ENCODE measurements at places on chromosomes 12 and 14. TPM values are rescaled to one million over a fixed set of nuclear protein-coding genes. Genes with fewer than 3 reads are reported as not detected.

The FCF1 gene
- total RNA-seq, result 32.9 TPM

The MSRB3 gene
- 0.17 TPM for total RNA-seq

The PXMP2 gene
- total RNA-seq, result 2.1 TPM

The TMCC3 gene
- total RNA-seq, result 1.3 TPM

The ZDHHC22 gene
- not detected for total RNA-seq

The B3GNT4 gene
- not detected for total RNA-seq

The TEDC1 gene
- total RNA-seq, result 102 TPM

The FAM222A gene
- total RNA-seq, result 1.1 TPM

- H3K27ac ChIP-seq, result no peak overlapping the region
- no peaks in the 10 kb centered on the region for H3K36me3 ChIP-seq
- no peak for DNase-seq
These were observed 254.2 kb downstream of the ZFP36L1 start for GRCh38 chr14:68538639-68539038.

GRCh38 chr14:22178333-22178839 lies 410.6 kb downstream of the DAD1 start:
- peaks cover 3% of the 10 kb centered on the region for H3K4me1 ChIP-seq
- H3K4me3 ChIP-seq, result no peak overlapping the region
- no peaks in the 10 kb centered on the region for H3K36me3 ChIP-seq
- no peak overlapping the region for H3K27ac ChIP-seq
- peak; percentile 37 for DNase-seq

DNA sequence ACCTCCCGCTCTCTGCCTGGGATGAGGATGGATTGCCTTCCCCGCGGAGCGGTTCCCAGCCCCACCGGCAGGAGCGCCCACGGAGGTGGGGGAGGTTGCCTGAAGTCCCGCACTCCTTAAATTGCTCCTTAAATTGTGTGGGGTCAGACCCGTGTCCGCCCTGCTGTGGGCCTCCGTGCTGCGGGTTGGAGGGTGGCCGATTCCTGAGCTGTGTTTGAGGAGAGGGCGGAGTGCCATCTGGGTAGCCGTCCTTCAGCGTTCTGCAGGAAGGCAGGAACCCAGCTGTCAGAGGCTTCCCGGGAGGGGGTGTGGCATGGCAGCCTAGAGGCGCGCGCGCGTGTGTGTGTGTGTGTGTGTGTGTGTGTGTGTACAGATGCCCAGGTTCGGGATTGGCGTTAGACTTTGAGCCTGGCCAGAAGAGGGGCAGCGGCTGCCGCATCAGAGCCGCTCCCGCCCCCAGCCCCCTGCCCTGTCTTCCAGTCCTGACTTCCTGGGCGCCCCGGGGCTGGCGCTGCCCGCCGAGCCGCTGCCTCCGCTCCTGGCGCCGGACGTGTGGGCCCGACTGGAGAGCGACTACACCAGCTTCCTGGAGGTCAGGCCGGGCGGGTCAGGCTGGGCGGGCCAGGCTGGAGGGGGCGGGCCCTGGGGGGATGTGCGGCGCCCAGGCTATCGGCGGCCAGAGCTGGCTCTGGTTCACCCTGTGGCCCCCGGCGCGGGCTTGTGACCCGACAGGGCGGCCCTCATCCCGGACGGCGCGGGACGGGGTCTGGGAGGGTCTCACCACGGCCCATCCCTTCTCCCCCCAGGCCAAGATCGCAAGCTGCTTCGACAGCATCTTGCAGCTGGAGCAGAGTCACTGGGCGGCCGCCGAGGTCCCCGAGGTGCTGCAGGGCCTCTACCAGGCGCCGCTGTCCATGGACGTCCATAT lies 9.2 kb downstream of the EXOC3L4 start:
- no peak overlapping the region for H3K4me3 ChIP-seq
- H3K4me1 ChIP-seq, result peaks cover 20% of the 10 kb centered on the region
- no peak for DNase-seq
- no peaks in the 10 kb centered on the region for H3K36me3 ChIP-seq
- peaks cover 30% of the 10 kb centered on the region for H3K27me3 ChIP-seq

- peaks cover 13% of the 10 kb centered on the region for H3K4me1 ChIP-seq
- H3K27me3 ChIP-seq, result no peaks in the 10 kb centered on the region
- no peak overlapping the region for H3K4me3 ChIP-seq
- H3K27ac ChIP-seq, result no peak overlapping the region
These were observed 42.3 kb upstream of the GLIPR1 start for GRCh38 chr12:75438059-75438754.

- H3K27ac ChIP-seq, result peak overlapping the region; percentile 67
- H3K36me3 ChIP-seq, result peaks cover 21% of the 10 kb centered on the region
- peaks cover 18% of the 10 kb centered on the region for H3K4me1 ChIP-seq
These were observed 57.8 kb downstream of the ATG14 start for GRCh38 chr14:55353686-55354467.

DNA sequence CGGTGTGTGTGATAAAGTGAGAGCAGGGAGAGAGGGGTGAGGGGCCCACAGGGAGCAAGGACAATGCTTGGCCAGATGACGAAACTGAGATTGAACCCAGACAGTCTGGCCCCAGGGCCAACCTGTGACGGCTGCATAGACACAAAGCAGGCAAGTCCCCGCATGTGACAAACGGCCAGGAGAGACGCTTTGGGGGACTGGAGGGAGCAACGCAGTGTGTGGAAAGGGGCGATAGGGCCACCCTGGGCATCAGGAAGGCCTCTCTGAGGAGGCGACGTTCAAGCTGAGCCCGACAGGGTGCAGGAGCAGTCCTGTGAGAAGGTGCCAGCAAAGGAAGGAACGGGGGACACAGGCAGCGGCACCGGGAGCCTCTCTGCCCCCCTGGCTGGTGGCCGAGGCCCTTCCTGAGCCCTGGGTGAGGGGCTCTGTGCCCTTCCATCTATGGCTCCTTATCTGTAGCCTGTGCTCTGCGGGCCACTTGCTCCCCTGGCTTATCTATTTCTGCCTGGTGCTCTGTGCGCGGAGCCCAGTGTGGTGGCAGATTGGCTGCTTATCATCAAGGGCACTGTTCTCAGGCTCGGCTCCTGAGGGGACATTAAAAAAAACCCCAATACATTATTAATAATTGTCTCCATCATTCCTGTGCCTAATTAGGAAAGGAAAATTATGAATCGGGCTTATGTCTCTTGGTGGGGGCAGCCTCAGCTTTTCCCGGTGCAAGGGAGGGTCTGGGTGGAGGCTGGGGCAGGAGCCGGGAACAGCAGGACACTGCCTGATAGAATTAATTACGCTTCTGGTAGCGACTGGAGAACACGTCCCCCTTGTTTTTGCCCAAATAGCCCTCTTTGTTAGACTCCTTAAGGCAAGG lies 39.8 kb downstream of the PRIMA1 start:
- no peaks in the 10 kb centered on the region for H3K27me3 ChIP-seq
- no peak for DNase-seq
- H3K27ac ChIP-seq, result no peak overlapping the region
- no peak overlapping the region for H3K4me3 ChIP-seq

DNA sequence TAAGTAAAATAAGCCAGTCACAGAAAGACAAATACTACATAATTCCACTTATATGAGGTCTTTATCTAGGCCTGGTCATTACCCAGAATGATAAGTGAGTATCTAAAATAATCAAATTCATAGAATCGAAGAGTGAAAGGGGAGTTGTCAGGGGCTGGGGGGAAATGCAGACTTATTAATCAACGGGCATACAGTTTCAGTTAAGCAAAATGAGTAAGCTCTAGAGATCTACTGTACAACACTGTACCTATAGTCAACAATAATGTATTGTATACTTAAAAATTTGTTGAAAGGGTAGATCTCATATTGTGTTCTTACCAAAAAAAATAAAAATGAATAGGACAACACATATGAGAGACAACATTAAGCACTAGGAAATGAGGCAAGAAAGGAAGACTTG lies 13.3 kb downstream of the BTBD7 start:
- H3K27ac ChIP-seq, result no peak overlapping the region
- H3K4me3 ChIP-seq, result no peak overlapping the region
- peaks cover 4% of the 10 kb centered on the region for H3K36me3 ChIP-seq
- peaks cover 2% of the 10 kb centered on the region for H3K4me1 ChIP-seq
- H3K27me3 ChIP-seq, result no peaks in the 10 kb centered on the region

DNA sequence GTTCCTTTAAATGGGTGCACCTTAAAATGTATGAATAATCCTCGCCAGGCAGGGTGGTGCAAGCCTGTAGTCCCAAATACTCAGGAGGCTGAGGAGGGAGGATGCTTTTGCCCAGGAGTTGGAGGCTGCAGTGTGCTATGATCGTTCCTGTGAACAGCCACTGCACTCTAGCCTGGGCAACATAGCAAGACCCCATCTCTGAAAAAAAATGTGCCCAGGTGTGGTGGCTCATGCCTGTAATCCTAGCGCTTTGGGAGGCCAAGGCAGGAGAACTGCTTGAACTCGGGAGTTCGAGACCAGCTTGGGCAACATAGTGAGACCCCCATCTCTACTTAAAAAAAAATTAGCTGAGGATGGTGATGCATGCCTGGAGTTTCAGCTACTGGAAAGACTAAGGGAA lies 39.6 kb downstream of the ACACB start:
- peaks cover 16% of the 10 kb centered on the region for H3K4me1 ChIP-seq
- no peaks in the 10 kb centered on the region for H3K36me3 ChIP-seq
- H3K27me3 ChIP-seq, result no peaks in the 10 kb centered on the region
- no peak overlapping the region for H3K27ac ChIP-seq
- no peak overlapping the region for H3K4me3 ChIP-seq

GRCh38 chr12:32615441-32615840 lies 63.7 kb upstream of the DNM1L start:
- H3K4me1 ChIP-seq, result no peaks in the 10 kb centered on the region
- no peaks in the 10 kb centered on the region for H3K27me3 ChIP-seq
- no peak overlapping the region for H3K27ac ChIP-seq
- H3K36me3 ChIP-seq, result no peaks in the 10 kb centered on the region
- DNase-seq, result no peak
- H3K4me3 ChIP-seq, result no peak overlapping the region

DNA sequence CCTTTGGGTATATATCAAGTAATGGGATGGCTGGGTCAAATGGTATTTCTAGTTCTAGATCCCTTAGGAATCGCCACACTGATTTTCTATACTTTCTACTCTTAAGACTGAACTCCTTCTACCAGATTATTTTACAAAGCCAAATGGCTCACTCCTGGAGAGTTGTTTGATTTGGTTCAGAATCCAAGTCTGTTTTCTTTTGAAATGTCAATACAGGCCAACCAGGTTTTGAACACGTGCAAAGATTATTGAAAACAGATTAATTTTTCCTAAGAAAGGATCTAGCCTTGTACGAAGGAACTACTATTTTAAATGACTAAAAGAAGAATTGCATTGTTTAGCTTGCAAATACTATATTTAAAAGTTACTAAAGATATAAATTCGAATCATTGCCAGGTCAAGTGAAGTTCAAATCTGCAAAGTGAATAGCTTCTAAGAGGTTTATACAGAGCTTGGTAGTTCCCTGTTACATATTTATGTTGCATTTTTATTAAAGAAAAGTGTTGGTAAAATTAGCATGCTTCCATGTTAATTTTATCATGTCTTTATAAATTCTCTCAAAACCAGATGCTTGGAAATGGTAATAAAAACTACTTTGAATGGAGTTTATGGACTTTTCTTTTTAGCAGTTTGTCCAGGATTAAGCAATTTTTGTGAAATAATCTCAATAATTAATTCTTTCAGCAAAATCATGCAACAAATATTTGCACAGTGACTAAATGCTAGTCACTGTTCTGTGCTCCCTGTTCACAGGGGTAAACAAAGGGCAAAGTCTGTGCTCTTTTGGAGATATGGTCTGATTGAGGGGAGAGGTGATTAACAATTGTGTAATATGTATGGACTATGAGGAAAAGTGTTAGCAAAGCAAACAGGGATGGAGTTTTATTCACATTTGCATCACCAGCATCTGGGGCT lies 38.9 kb downstream of the GPR65 start:
- DNase-seq, result no peak
- H3K27me3 ChIP-seq, result no peaks in the 10 kb centered on the region
- H3K4me1 ChIP-seq, result no peaks in the 10 kb centered on the region

GRCh38 chr12:52054833-52055730 lies 3.8 kb downstream of the NR4A1 start:
- no peak overlapping the region for H3K27ac ChIP-seq
- no peak overlapping the region for H3K4me3 ChIP-seq
- peaks cover 10% of the 10 kb centered on the region for H3K36me3 ChIP-seq
- no peak for DNase-seq
- no peaks in the 10 kb centered on the region for H3K27me3 ChIP-seq

GRCh38 chr12:118541071-118541470 lies 164.7 kb downstream of the SUDS3 start:
- H3K36me3 ChIP-seq, result no peaks in the 10 kb centered on the region
- DNase-seq, result no peak
- H3K27ac ChIP-seq, result no peak overlapping the region

GRCh38 chr14:105487449-105487985 lies 831 bp downstream of the CRIP1 start:
- peaks cover 13% of the 10 kb centered on the region for H3K36me3 ChIP-seq
- peaks cover 83% of the 10 kb centered on the region for H3K4me1 ChIP-seq
- peak; percentile 74 for DNase-seq
- H3K4me3 ChIP-seq, result peak overlapping the region; percentile 97

- no peaks in the 10 kb centered on the region for H3K4me1 ChIP-seq
- no peaks in the 10 kb centered on the region for H3K36me3 ChIP-seq
- H3K27ac ChIP-seq, result no peak overlapping the region
- H3K27me3 ChIP-seq, result no peaks in the 10 kb centered on the region
- H3K4me3 ChIP-seq, result no peak overlapping the region
- no peak for DNase-seq
These were observed 105.7 kb upstream of the RASSF8 start for GRCh38 chr12:25852792-25853191.

- H3K36me3 ChIP-seq, result peaks cover 28% of the 10 kb centered on the region
- DNase-seq, result no peak
- H3K4me1 ChIP-seq, result no peaks in the 10 kb centered on the region
- no peak overlapping the region for H3K4me3 ChIP-seq
- no peak overlapping the region for H3K27ac ChIP-seq
These were observed 38.3 kb downstream of the FNTB start for GRCh38 chr14:65024957-65025356.

- H3K27me3 ChIP-seq, result no peaks in the 10 kb centered on the region
- DNase-seq, result no peak
- peaks cover 100% of the 10 kb centered on the region for H3K36me3 ChIP-seq
- H3K4me1 ChIP-seq, result peaks cover 95% of the 10 kb centered on the region
- peak overlapping the region; percentile 61 for H3K4me3 ChIP-seq
- peak overlapping the region; percentile 99 for H3K27ac ChIP-seq
These were observed 47.3 kb downstream of the DAD1 start for GRCh38 chr14:22541721-22542120.

DNA sequence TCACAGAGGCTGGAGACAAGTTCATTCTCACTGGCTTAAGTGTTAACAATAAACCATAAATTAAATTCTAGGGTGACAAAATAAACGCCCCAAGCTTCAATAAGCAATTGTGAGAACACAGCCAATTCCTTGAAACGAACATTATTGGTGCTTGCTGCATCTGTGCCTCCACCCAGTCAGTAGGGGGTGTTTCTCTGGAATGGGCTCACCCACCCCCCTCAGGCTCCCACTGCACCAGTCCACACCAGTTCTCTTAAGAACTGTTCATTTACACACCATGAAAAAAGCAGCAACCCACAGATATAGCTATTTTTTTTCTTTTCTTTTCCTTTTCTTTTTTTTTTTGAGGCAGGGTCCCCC lies 34.7 kb downstream of the CDC42BPB start:
- no peaks in the 10 kb centered on the region for H3K36me3 ChIP-seq
- DNase-seq, result no peak
- H3K4me1 ChIP-seq, result peaks cover 6% of the 10 kb centered on the region
- H3K4me3 ChIP-seq, result no peak overlapping the region

GRCh38 chr12:66623455-66623854 lies 55.4 kb downstream of the GRIP1 start:
- H3K27me3 ChIP-seq, result no peaks in the 10 kb centered on the region
- DNase-seq, result no peak
- H3K36me3 ChIP-seq, result no peaks in the 10 kb centered on the region
- no peak overlapping the region for H3K4me3 ChIP-seq

Measured in CD4-positive, alpha-beta T cell (primary cell).